Activated CD4-positive, alpha-beta T cell treated with anti-CD3 and anti-CD28 coated beads, Interleukin-2, amount 10 ng/mL, durations not matched to agents 24 days and 14 days (primary cell): ENCODE measurements at places on chromosomes 12 and 14.
A peak's percentile ranks its signal among the peaks of the same experiment; 100 is the strongest.

- H3K27me3 ChIP-seq: peaks cover 30% of the 10 kb centered on the region
- H3K36me3 ChIP-seq: no peaks in the 10 kb centered on the region
- H3K4me1 ChIP-seq: peaks cover 4% of the 10 kb centered on the region
- peak overlapping the region; percentile 29 for H3K4me3 ChIP-seq
- no peak overlapping the region for H3K27ac ChIP-seq
Observed at GRCh38 chr14:104135121-104135903, 3.1 kb upstream of the KIF26A start.

- H3K27me3 ChIP-seq: no peaks in the 10 kb centered on the region
- peaks cover 45% of the 10 kb centered on the region for H3K4me1 ChIP-seq
- peaks cover 2% of the 10 kb centered on the region for H3K36me3 ChIP-seq
- peak overlapping the region; percentile 96 for H3K27ac ChIP-seq
- peak overlapping the region; percentile 91 for H3K4me3 ChIP-seq
Observed at GRCh38 chr14:55272387-55272786, 1.2 kb downstream of the FBXO34 start.

DNA sequence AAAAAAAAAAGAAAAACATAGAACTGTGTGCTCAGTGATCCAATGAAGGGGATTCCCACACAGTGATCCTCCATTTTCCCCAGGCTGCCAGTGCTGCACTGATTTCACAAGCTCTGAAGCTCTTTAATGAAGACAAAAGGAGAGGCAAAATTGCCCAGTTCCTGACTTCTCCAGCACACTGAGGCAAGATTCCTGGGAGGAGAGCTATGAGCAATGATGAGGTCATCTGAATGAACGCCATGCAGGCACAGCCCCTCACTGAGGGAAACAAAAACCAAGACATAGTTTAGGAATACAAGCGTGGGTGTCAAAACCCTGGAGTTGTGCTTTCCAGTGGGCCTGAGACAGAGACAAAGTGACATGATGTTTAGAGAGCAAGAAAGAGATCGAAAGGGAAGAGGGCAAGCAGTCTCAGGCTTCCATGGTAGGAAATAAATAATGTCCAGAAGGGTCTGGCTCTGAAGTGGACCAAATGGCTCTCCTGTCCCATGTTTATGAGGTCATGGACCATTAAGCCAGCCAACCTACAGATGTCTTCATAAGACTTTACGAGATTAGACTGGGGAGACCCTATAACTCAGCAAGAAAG lies 40.9 kb upstream of the SMUG1 start:
- peaks cover 14% of the 10 kb centered on the region for H3K4me1 ChIP-seq
- no peak for DNase-seq
- H3K4me3 ChIP-seq: no peak overlapping the region
- no peak overlapping the region for H3K27ac ChIP-seq
- peaks cover 12% of the 10 kb centered on the region for H3K36me3 ChIP-seq
- peaks cover 4% of the 10 kb centered on the region for H3K27me3 ChIP-seq

GRCh38 chr14:67493092-67493717 lies 4.7 kb upstream of the TMEM229B start:
- no peak overlapping the region for H3K27ac ChIP-seq
- no peak for DNase-seq
- H3K4me3 ChIP-seq: no peak overlapping the region
- peaks cover 12% of the 10 kb centered on the region for H3K36me3 ChIP-seq
- H3K4me1 ChIP-seq: peaks cover 21% of the 10 kb centered on the region

GRCh38 chr14:51942971-51943370 lies 46.4 kb upstream of the RTRAF start:
- H3K27me3 ChIP-seq: no peaks in the 10 kb centered on the region
- no peak for DNase-seq
- H3K4me1 ChIP-seq: peaks cover 28% of the 10 kb centered on the region
- H3K4me3 ChIP-seq: no peak overlapping the region
- peaks cover 69% of the 10 kb centered on the region for H3K36me3 ChIP-seq
- peak overlapping the region; percentile 34 for H3K27ac ChIP-seq

- H3K27me3 ChIP-seq: no peaks in the 10 kb centered on the region
- no peaks in the 10 kb centered on the region for H3K4me1 ChIP-seq
- H3K27ac ChIP-seq: no peak overlapping the region
- peaks cover 10% of the 10 kb centered on the region for H3K36me3 ChIP-seq
- DNase-seq: no peak
- no peak overlapping the region for H3K4me3 ChIP-seq
Observed at GRCh38 chr12:125113789-125114188, 48.6 kb downstream of the AACS start.
